ENCODE measurements at places on chromosomes 4 and X.

- no peak for DNase-seq
These were observed 109.6 kb downstream of the SPRY1 start for GRCh38 chr4:123506011-123506695.

- no peak for DNase-seq
These were observed 463.0 kb upstream of the CPEB2 start for GRCh38 chr4:14539246-14539645.

DNA sequence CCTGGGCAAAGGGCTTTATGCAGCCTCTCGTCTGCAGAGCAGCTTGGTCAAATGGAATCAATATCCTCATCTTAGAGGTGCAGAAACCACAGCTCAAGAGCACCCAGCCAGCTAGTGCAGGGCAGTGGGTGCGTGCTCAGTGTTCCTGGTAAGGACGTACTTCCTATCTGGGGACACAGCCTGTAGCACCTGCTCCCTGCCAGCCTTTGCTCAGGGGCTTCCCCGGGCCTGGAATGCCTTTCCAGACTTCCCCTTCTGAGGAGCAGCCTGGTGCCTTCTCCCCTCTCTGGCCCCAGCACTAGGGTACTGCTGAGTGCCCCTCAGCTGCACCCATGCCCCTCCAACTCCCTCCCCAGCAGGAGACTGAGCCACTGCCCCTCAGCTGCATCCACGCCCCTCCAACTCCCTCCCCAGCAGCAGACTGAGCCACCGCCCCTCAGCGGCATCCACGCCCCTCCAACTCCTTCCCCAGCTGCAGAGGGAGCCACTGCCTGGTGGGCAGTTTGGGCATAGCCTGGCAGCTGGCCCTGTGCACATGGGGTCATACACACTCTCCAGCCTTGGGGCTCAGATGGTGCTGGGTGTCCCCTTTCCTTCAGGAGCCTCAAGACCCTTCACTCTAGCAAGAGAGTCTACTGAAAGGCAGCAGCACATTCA, 42.2 kb upstream of the AFAP1 start:
- DNase-seq: no peak

DNA sequence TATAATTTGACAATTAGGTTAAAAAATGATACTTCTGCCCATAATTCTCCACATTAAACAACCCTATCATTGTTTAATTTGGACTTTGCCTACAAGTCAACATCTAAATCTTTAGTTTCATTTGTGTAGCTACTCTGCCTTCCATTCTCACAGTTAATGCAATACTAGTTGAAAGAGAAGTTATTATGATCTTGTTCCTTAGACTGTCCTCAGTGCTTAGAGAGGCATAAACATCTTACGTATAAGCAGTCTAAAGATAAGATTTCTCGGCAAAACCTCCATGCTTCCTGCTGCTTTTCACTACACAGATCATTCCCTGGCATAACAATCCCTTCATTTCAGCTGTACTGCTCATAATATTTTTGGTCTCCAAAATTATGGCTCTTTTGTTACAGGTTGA, 105.1 kb upstream of the CAMK2D start:
- DNase-seq: no peak

- no peak for DNase-seq
These were observed 52.5 kb upstream of the TTC29 start for GRCh38 chr4:146998157-146998556.

DNA sequence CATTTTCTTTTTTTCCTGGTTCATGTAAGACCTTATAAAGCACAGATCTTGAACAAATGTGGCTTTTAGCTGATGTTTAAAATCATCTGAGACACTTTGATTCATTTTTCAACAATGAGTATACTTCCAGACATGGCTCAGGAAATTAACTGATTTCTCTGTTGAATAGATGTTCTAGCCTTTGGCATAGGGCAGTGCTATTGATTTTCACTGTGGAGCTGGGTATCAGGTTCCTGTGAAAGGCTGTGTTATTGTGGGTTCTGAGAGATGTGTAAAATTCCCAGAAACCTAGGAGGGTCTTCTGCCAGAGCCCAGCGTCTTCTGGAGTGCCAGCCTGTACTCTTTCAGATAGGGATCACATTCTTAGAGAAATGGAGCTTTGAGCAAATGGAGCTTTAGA, 278.9 kb downstream of the EPHA5 start:
- no peak for DNase-seq

- DNase-seq: no peak
These were observed 911 bp upstream of the GPR50 start for GRCh38 chrX:151175283-151176062.

GRCh38 chr4:101693842-101694398, 96.6 kb upstream of the BANK1 start:
- no peak for DNase-seq

DNA sequence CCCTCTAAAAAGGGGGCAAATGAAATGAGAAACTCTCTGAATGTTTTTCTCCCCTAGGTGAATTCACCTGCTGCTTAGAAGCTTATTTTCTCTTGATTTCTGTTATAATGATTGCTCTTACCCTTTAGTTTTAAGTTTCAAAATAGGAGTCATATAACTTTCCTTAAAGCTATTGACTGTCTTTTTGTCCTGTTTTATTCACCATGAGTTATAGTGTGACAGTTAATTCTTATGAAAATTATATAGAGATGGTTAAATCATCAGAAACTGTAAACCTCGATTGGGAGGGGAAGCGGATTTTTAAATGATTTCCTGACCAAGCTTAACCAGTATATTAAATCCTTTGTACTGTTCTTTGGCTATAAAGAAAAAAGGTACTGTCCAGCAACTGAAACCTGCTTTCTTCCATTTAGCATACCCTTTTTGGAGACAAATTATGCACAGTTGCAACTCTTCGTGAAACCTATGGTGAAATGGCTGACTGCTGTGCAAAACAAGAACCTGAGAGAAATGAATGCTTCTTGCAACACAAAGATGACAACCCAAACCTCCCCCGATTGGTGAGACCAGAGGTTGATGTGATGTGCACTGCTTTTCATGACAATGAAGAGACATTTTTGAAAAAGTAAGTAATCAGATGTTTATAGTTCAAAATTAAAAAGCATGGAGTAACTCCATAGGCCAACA, 4.2 kb downstream of the ALB start:
- no peak for DNase-seq

- DNase-seq: no peak
These were observed 208.1 kb upstream of the ARSJ start for GRCh38 chr4:114187592-114187991.

DNA sequence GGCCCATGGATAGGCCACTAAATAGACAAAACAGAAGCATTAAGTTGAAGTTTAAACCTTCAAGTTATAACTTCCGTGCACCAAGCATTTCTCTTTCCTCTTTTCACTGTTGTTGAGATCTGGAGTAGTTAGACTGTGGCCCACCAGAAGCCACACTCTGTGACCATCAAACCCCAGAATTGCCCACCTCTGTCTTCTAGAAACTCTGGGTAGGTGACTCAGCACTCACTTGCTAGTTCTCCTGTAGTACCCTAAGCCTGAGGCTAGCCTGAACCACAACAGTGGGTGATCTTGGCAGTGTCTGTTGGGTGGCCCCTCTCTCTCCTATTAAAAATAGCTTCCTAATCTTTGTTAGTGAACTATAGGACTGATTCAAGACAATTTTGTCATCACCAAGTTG, 24.6 kb upstream of the CD40LG start:
- no peak for DNase-seq

DNA sequence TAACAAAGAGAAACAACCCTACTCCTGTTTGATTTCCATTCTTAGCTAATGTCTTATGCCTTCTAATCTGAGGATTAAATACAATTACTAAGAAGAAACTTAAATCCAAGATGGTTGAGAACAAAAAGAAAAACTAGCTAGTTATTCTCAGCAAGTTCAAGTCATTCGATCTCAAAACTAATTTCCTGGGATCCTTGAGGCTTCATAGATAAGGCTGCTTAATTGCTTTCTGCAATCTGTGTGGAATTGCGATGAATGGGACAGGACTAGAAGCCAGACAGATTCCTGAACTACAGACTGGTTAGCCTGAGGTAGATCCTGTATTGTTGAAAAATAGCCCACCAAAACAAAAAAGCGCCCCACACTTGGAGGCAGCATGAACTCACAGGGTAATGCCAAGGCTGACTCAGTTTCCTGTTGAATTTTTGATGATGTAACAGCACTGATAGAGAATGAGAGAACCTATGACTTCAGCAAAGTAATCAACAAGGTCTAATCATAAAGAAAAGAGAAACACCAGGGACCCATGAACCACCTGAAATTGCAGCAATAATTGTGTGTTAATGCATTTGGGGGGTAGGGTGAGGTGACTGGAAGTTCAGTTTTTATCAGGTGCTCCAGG, 33.9 kb downstream of the KLHL15 start:
- DNase-seq: no peak

DNA sequence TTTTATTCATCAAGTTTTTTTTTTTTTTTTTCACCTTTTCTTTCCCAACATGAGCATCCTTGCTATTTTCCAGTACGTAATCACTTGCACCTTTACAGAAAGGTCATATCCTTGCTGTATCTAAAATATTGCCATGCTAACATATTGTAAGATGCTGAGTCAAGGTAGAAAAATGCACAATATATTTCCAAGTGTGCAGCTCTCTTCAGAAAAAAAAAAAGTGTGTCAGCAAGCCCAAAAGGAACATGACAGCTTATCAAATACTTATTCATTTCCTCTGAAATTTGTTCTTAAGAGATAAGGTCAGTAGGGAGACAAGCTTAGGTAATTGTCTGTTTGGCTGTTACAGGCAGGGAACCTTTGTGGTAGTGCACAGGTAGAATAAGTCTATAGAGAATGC, 27.0 kb downstream of the SH2D1A start:
- DNase-seq: no peak

GRCh38 chr4:37232315-37232714, 12.2 kb upstream of the NWD2 start:
- DNase-seq: no peak

GRCh38 chr4:21697583-21697982, 251.0 kb downstream of the KCNIP4 start:
- no peak for DNase-seq

DNA sequence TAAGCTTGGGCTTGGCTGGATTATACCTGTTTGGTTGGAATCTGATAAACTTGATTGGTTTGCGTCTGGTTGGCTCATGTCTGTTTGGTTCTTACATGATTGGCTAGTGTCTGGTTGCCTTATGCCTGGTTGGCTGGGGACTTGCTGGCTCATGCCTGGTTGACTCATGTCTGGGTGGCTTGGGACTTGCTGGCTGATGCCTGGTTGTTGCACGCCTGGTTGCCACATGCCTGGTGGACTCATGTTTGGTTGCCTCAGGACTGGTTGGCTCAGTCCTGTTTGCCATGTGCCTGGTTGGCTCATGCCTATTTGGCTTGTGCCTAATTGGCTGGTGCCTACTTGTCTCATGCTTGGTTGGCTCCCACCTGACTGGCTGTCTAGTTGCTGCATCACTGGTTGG, 104.5 kb downstream of the APOOL start:
- DNase-seq: no peak

DNA sequence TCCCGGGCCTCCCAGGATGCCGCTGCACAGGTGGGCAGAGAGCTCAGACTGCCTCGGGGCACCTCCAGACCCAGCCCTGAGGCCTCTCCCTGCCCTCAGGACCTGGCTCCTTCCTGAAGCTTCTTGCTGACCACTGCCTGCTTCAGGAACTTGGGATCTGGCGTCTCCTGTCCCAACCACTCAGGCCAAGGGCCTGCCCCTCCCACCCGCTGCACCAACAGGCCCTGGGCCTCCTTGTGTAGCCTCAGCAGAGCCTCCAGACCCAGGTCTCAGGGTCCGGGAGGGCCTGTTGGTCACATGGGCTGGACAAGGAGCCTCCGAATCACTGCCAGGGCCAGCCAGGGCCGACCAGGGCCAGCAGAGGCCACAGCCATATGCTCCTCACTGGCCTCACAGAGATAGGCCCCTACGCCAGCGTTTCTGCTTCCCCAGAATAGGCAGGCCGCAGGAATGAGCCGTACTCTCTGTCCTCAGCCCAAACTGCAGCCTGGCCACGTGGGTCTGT, 2.8 kb downstream of the MXD4 start:
- no peak for DNase-seq

DNA sequence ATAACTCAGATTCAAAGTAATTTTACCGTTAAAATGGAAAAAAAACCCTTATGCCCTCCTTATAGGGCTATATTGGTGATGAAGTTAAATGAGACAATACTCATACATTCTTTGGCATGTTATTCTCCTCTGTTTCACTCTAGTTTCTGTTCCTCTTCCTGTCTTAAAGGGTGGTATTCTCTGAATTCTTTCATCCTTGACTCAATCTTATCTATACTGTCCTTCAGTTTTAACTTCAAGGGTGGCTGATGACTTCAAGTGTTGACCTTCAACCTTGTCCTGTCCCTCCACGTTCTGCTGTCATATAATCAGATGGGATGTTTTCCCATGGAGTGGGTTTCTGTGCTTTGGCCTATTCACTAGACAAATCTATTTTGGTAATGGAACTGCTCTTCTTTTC, 44.0 kb downstream of the ZNF518B start:
- DNase-seq: no peak

Data from stimulated activated CD8-positive, alpha-beta memory T cell treated with anti-CD3 and anti-CD28 coated beads, Interleukin-2, amount 100 ng/mL, for 48 hours (primary cell).